Stimulated activated CD4-positive, alpha-beta T cell treated with anti-CD3 and anti-CD28 coated beads, Interleukin-4, amount 100 ng/mL, for 4 hours (primary cell): ENCODE measurements at places on chromosomes 1 and 21.

- DNase-seq: no peak
Measured at GRCh38 chr1:31505911-31506497, 70.3 kb upstream of the TINAGL1 start.

- DNase-seq: peak; percentile 19
Measured at GRCh38 chr1:226736001-226736907, 2.8 kb downstream of the ITPKB start.

DNA sequence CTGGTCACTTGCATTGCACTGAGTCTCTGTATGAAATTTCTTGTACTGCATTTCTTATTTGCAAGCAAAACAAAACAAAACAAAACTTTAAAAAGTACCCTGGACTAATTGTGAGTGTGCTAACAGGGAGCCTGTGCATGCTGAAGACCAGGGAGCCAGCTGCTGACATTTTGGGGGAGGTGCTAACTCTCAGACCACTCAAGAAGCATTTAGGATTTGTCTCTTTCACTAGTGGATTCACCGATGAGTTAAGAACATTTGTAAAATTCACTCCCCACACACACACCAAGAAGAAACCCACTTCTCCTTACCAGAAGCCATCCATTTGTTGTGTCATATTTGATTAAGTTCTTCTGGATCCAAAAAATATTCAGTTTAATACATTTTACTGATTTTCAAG, 95.7 kb upstream of the C1orf105 start:
- DNase-seq: no peak

- no peak for DNase-seq
Measured at GRCh38 chr1:171206978-171207355, 21.9 kb downstream of the FMO2 start.

GRCh38 chr21:16755061-16755460, 757.8 kb upstream of the CXADR start:
- DNase-seq: no peak

- no peak for DNase-seq
Measured at GRCh38 chr1:12491656-12492055, 126.4 kb downstream of the DHRS3 start.

DNA sequence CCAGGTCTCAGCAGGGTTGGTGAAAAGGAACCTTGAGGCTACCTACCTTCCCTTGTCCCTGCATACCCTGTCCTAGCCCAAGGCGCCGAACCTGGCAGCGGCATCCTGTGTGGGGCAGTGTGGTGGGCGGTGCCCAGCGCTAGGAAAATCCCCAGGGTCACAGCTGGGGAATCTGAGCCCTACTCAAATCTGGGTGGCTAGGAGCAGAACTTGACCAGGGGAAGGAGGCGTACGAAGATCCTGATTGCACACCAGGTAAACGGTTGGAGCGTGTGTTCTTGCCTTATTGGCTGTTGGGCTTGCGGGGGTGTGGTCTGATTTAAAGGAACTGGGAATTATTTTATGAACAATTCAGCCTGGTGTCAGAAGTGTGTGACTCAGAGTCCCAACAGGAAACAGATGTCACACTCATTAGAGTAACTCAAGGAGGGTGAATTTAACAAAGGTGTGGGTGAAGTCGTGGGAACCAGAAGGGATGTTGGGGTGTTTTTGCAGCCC, 118.6 kb downstream of the LRIG2 start:
- no peak for DNase-seq

GRCh38 chr1:181100015-181100905, 11.8 kb downstream of the IER5 start:
- DNase-seq: peak; percentile 62

GRCh38 chr1:165501330-165501969, 42.4 kb upstream of the LRRC52 start:
- no peak for DNase-seq

- DNase-seq: no peak
Measured at GRCh38 chr1:152109998-152110294, 5.3 kb downstream of the TCHH start.

DNA sequence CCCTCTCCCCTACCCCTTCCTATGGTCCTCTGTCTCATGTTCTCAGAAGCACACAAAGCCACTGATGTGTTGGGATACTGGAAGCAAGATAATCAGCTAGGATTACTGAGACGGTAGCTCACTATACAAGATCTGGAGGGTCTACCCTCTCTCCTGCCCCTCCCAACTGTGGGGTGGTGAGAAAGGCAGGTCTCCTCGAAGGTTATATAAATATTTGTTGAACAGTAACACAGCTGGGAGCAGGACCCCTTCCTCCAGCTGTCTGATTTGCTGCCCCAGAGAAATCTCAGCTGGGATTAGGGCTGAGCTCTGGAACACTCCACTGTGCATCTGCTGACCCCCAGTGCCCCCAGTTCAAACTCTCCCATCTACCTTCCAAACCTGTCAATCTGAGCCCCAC, 94.2 kb upstream of the IPO9 start:
- DNase-seq: no peak

DNA sequence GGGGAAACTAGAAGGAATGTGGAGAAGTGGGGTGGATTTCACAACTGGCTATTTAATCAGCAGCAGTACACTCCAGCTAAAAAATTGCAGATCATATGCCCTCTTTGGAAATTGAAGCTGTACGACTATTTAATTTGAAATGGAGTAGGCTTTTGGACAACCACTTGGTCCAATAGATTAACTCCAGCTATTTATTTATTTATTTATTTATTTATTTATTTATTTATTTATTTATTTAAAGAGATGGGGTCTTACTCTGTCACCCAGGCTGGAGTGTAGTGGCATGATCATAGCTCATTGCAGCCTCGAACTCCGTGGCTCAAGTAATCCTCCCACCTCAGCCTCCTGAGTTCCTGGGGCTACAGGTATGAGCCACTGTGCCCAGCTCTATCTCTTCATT, 312.3 kb downstream of the KCNH1 start:
- no peak for DNase-seq

DNA sequence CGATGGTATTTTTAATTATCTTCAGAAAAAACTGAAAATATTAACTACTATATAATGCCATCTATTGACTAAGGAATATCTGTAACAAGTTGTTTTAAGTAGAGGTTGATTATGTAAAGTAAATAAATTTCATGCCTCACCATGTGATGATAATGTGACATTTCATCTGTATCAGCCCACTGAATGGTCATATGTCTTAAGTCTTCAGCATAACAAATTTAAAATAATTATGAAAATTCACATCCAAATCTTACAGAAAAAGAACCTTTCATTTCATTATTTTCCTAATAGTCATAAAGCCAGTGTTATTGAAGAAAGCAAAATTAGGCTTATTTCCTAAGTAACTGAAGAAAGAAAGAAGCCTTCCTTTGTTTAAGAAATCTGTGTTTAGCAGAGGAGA, 72.6 kb downstream of the ITGB3BP start:
- no peak for DNase-seq

DNA sequence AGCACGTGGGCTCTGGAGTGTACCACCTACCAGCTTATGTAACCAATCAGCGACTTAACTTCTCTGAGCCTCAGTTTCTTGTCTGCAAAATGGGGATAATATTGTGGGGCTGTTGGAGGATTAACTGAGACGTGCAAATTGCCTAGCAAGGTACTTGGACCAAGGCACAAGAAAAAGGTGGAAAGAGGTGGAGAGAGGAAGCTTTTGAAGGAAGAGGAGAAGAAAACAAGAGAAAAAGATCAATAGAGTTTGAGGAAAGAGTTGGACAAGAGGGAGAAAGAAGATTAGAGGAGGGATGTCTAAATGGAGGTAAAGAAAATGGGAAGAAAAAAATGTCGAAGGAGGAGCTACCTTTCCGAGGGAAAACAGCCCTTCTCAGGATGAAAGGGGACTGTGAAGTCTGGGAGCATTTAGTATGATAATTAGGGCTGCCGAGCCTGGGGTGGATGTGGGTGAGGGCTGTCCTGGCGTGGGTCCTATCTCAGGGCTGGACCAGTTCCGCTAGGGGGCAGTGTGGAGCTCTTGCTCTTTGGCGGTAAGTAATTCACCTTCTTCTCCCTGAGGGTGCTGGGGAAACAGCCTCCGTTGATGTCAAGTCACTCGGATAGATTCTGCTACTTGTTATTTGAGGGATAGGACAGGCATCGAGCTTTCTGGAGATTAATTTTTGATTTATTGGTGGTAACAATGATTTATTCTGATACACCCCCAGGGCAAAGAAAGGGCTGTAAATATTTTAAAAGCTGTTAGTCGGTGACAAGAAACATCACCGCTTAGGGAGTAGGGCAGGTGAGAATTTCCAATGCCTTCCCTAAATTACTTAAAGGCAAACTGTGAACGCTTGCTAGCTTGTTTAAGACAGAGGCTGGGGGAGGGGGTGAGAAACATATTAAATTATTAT, 79.0 kb upstream of the NFASC start:
- DNase-seq: peak; percentile 82

- DNase-seq: peak; percentile 50
Measured at GRCh38 chr1:22048351-22049192, 3.9 kb upstream of the CDC42 start.

GRCh38 chr1:152348447-152348846, 11.4 kb downstream of the FLG2 start:
- no peak for DNase-seq

DNA sequence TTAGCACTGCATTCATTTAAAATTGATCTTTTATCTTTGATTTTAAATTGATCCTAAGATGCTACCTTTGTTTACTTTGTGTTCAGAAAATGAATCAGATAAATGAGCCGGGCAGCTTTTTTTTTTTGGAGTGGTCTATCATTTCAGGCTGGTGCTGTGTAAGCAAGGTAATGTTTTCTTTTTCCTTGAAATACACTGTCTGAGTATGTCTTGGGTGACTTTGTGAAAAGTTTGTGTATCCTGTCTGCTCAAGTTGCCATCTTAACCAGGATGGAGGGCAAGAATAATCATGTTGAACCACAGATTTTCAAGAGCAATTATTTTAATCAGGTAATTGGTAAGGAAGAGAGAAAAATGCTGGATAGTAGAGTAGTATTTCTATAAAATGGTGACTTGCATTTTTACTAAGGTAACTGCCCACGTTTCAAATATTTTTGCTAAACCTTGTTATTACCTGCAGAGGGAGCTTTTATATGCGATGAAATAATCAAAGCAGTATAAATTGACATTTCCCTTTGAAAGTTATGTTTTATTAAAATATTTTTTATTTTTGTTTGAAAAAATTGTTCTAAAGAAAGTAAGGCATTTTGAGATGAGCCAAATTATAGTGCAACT, 11.1 kb downstream of the ADGRL2 start:
- no peak for DNase-seq

GRCh38 chr1:17599954-17600300, 60.4 kb downstream of the ARHGEF10L start:
- DNase-seq: no peak

- DNase-seq: no peak
Measured at GRCh38 chr1:201954263-201955008, 867 bp upstream of the TIMM17A start.

- no peak for DNase-seq
Measured at GRCh38 chr1:233078396-233078795, 128.0 kb downstream of the NTPCR start.
